ENCODE measurements at places on chromosomes 7 and 10.
A peak's percentile ranks its signal among the peaks of the same experiment; 100 is the strongest.

DNA sequence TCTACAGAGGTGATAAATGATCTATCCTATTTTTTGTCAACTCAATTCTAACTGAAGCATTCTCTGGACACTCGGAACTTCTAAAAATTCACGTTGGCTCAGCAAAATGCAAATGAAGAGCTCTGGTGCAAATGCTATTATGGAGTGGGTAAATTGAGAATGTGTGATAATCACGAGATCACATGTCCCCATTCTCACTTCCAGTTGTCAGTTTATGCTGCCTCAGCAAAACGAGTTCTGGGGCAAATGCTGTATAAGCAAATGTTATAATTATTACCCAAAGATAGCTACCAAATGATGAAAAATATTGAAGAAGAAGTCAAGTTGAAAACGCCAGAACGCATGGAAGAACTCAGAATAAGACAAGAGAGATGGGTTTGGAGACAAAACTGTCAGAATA is 29.4 kb downstream of the AKR1B1 start:
- DNase-seq = no peak

- no peak for DNase-seq
Measured at GRCh38 chr7:116465125-116465524, 34.4 kb upstream of the CAV2 start.

- DNase-seq = no peak
Measured at GRCh38 chr10:34764472-34764946, 50.6 kb downstream of the PARD3 start.

- DNase-seq = no peak
Measured at GRCh38 chr7:68875857-68876256, 722.4 kb upstream of the AUTS2 start.

GRCh38 chr7:16298221-16298620 is 123.1 kb downstream of the CRPPA start:
- DNase-seq = no peak

GRCh38 chr10:482051-482501 is 207.4 kb downstream of the DIP2C start:
- DNase-seq = no peak

DNA sequence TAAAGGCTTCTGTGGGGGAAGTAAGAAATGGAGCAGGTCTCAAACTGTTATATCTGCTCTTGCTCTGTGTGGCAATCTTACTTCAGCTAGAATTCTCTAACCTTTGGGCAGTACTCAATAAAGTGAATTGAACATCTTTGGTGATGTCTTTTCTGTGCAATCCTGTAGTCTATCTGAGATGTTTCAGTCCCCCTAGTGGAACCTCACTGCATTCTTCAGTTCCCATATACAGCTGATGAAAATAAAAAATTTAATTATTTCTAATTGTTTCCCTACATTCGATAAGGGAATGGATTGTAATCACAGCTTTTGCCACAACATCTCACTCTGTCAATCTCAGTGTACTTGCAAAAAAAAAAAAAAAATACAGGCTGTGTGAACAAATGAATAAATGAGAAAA is 522.6 kb downstream of the DNAJB9 start:
- no peak for DNase-seq

DNA sequence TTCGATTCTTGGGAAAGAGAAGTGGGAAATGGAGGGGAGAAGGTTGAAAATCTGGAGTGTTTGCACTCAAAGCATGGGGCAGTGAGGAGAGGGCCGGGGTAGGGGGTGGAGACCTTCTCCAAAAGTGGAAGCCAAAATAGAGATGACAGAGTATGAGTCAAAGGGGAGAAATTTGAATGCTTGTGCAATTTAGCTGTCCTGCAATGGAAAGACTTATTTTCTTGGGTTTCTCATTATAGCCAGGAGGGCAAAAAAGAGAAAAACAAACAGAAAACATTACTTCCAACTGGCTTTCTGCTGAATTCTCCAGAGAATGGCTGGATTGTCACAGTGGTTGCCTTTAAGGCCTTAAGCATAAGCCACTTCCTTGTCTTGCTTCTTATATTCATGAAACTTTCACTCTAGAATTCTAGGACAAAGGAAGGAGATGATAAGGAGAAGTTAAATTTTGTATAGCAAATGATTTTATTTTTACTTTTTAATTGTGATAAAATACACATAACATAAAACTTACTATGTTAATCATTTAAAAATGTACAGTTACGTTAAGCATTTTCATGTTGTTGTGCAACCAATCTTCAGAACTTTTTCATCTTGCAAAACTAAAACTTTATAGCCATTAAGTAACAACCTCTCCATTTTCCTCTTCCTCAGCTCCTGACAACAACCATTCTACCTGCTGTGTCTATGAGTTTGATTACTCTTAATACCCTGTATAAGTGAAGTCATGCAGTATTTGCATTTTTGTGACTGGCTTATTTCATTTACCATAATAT is 100.2 kb downstream of the GPR85 start:
- no peak for DNase-seq

DNA sequence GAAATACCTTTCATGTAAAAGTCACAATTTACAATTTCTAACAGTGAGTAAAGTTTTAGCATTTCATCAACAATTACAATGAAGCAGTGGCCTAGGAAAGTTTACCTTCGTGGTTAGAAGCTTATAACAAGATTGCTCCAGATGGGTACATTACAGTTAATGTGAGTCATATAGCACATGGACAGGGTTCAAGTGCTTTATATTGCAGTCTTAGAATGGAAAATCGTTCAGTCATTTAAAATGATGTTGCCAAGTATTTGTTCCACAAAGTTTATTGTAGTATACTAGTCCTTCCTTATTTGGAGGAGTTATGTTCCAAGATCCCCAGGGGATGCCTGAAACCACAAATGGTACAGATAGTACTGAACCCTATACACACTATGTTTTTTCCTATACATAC is 174.6 kb upstream of the TARP start:
- no peak for DNase-seq

GRCh38 chr7:41045556-41046123 is 657.2 kb downstream of the INHBA start:
- no peak for DNase-seq

DNA sequence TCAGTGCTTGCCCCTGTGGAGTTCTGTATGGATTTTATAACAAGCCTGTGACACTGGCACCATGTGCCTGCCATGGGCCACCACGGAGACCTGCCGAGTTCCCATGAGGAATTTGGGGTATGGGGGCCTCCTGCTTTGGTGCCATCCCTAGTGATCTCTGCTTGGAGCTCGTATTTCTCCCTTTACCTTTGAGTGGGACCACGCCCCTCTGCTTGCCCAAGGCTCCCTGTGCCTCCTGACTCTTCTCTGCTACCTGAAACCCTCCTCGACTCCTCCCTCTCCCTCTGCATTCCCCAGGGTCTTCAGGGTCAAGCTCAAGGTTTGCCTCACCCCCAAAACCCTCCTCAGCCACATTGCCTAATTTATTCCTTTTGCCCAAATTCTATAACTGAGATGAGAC is 225.0 kb downstream of the BUB3 start:
- no peak for DNase-seq

GRCh38 chr10:105986912-105987635 is 1177.4 kb downstream of the SORCS1 start:
- DNase-seq = no peak

DNA sequence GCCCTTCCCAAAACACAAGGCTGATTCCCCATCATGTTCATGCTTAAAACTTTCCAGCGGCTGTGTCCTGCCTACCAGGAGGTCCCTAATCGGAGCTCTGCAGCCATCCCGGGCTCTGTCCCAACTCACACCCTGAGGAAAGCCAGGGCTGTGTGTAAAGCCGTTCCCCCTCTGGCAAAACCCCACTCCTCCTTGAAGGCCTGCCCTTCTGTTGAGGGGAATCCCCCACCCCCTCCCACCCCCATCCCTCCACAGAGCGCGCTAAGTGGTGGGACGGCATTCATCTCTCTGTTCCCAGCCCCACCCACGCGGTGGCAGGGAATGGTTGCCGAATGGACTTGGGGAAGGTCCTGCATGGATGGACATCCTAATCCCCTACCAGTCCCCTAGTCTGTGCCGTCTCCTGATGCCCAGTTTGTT is 667 bp upstream of the TMEM120A start:
- no peak for DNase-seq

DNA sequence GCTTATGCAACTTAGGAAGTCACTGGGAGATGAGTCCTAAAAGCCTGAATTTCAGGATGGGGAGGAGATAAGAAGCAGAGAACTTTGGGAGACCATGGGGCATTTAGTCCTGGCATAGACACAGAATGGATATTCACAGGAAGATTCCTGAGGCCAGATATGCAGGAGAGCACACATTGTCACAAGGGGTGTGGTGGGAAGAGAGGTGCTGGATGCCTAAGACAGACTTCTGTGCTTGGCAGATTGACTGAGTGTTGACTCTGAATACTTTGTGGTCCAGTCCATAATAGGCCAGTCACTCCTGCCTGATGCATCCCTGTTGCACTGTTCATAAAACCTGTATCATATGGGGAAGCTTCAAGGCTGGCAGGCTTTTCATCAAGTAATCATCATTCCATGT is 18.5 kb downstream of the SRI start:
- DNase-seq = no peak

- DNase-seq = peak; percentile 49
Measured at GRCh38 chr10:98339799-98340198, 71.8 kb upstream of the LOXL4 start.

DNA sequence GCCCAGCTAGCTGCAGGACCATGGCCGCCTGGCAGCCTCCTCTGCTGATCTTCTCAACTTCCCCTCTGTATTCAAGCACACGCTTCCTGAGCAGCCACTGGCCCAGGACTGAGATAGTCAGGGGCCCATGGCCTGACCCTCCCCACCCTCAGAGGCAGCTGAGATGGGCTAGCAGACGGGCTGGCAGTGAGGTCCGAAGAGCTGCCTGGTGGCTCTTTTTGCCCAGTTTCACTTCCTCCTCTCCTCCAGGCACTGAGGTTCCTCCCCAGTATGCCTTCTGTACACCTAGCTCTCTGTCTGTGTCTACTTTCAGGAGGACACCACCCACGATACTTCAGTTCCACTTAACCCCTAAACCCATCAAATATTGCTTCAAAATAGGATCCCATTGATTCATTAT is 395.6 kb downstream of the TNS3 start:
- DNase-seq = no peak

DNA sequence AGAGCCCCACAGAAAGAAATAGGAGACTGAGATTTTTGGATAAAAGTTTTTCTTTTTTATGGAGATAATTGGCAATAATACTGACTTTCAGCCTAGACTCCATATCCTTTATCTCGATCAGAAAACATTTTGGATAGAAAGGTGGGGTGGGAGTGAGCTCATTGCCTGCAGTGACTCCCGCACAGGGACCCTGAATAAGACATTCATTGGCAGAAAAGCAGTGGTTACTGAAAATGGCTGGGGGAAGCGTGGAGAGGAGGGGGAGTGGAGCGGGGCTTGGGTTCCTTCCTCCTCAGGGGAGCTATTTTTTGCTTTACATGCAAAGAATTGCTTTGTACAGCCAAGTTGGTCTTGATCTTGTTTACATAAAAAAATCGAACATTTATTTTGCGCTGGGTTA is 90.4 kb upstream of the BMPER start:
- no peak for DNase-seq

GRCh38 chr10:4740471-4740870 is 85.5 kb upstream of the AKR1E2 start:
- DNase-seq = no peak

DNA sequence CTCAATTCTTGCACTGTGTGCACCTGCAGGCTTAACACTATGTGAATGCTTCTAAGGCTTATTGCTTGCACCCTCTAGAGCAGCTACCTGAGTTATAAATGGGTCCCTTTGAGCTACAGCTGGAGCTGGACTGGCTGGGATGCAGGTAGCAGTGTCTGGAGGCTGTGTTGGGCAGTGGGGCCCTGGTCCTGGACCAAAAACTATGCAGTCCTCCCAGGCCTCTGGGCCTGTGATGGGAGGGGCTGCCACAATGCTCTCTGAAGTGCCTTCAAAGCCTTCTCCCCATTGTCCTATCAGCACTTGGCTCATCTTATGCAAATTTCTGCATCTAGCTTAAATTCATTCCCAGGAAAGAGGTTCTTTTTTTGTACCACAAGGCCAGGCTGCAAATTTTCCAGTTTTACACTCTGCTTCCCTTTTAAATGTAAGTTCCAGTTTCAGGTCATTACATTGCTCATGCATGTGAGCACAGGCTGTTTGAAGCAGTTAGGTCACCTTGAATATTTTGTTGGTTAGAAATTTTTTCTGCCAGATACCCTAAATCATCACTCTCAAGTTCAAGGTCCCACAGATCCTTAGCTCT is 26.0 kb downstream of the KBTBD2 start:
- no peak for DNase-seq

- DNase-seq = no peak
Measured at GRCh38 chr10:23075672-23076071, 19.7 kb upstream of the MSRB2 start.

DNA sequence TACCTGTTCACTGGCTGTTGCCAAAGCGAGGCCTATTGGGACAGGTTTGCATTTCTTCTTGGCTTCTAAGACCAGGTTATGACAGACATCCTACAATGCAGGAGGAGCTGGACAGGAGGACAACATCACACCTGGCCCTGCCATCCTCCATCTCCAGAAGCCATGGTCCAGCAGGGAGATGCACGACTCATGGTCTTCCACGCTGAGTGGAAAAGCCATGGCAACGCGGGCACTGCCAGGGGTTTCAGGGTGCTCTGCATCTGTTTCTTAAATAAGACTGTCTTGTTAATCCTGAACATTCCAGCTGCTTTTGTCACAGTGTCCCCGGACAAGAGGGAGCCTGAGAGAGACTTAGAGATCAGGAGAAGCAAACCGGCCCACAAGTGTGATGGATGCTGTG is 40.3 kb downstream of the CLRN3 start:
- DNase-seq = no peak

DNA sequence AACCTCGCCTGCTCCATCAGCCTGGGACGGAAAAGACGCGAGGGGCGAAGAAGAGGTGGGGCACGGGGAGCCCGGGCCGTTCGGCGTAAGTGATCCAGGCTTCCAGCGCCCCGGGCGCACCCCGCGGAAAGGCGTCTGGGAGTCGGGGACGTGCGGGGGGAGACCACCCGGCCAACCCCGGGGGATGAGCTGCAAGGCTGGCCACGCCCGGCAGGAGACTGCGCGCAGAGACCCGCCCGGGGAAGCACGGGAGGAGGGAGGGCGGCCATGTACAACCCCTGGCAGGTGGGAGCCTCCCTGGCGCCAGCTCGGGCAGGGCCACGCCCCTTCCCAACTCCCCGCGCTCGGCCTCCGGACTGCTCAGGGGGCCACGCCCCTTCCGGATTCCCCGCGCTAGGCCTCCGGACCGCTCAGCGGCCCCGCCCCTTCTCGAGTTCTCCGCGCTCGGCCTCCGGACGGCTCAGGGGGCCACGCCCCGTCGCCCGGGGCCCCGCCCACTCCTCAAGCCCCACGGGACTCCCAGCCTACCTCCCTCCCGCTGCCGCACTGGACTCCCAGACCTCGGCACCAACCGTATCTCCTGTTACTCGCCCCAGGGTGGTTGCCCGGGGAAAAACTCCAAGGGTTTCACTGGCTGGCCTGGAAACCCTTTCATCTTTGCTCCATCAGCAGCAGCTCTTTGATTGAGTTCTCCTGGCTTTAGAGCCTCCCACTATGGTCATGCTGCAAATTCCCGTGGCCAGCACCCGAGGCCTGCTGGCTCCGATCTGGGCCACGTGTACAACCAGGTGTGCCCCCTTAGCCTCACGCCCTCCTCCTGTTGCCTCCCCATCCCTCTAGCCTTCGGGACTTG is 284.4 kb downstream of the ZEB1 start:
- peak; percentile 47 for DNase-seq

GRCh38 chr10:45249978-45250693 is 65.3 kb downstream of the OR13A1 start:
- peak; percentile 58 for DNase-seq

- DNase-seq = no peak
Measured at GRCh38 chr7:3730276-3730675, 429.2 kb downstream of the SDK1 start.

Measured in immature natural killer cell (primary cell).